ENCODE measurements at places on chromosomes 13 and 19.

- no peak for DNase-seq
Observed at GRCh38 chr19:57434386-57435061, 601 bp upstream of the ZNF749 start.

- DNase-seq = no peak
Observed at GRCh38 chr19:1680976-1681375, 28.6 kb upstream of the TCF3 start.

- peak; percentile 15 for DNase-seq
Observed at GRCh38 chr19:19062454-19063182, 1.2 kb upstream of the SLC25A42 start.

- peak; percentile 76 for DNase-seq
Observed at GRCh38 chr19:14048443-14049153, 13.3 kb downstream of the PALM3 start.

DNA sequence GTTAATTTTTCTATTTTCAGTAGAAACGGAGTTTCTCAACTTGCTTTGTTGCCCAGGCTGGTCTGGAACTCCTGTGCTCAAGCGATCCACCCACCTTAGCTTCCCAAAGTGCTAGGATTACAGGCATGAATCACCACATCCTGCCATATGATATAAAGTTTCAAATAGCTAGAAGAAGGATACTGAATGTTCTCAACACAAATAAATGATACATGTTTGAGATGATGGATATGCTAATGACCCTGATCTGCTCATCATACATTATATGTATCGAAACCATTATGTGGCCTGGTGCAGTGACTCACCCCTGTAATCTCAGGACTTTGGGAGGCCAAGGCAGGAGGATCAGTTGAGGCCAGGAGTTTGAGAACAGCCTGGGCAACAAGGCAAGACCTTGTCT, 11.5 kb downstream of the CIB3 start:
- no peak for DNase-seq

- peak; percentile 85 for DNase-seq
Observed at GRCh38 chr13:91347996-91348905, 764 bp downstream of the MIR17HG start.

DNA sequence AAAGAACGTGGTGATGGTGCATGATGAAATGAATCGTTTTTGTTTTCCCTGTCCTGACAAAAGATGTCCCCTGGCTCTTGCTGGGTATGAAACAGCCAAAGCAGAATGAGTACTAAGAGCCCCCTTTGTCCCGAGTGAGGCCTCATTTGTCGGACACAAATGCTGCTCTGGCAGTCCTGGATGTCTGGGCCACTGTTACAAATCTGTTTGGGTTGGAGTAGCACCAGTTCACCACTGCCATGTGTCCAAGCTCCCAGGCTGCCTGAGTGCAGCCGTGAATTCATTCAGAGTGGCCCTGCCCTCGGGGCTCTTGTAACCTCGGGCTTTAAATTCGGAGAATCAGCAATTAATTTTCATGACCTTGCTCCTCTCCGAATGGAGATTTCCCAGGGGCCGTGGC, 182.4 kb downstream of the NUFIP1 start:
- no peak for DNase-seq

DNA sequence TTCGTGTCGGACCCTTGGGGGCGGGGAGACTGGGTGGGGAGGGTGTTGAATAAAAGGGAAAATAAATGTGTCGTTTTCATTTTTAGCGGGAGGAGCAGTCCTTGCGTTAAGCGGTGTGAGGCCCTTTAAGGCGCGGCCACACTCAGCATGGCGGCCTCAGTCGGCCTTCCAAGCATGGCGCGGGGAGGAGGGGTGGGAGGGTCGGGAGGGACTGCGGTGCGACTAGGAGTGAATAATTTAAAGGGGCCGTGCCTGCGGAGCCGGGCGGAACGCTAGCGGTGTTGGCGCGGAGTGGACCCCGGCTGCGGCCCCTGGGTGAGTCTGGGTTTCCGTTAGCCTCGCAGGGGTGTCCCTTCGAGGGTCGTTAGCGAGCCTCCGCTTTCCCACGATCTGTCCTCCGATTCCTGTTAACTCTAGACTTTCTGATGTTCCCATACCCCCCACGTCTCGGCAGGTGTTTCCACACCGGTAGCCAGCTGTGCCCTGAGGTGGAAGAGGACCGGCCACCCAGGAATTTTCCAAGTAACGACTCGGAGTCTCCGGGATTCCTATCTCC, 1.5 kb upstream of the PNPLA6 start:
- DNase-seq = peak; percentile 75

DNA sequence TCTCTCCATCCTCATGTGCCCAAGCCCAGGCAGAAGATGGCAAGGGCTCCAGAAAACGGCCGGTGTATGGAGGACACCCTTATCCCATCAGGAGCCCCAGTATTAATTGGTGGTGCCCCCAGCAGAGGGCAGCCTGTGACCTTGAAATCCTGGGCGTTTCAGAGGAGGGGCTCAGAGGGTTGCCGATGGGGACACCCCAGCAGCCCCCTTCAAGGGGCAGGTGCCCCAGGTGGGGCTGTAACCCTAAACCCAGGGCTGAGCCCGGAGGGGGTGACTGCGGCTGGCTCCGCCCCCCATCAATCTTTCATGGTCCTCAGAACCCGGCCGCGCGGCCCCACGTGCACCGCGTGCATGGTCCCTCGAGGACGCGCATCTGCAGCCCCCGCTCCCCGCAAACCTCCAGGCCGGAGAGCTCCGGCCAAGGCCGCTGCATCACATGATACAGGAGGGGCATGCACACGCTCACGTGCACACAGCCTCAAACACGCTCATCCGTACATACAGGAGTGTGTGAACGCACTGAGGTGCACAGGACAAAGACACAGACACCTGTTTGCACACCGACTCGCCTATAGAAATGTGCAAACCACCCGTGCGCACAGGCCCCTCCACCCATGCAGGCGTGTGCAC, 949 bp downstream of the RAB3A start:
- DNase-seq = no peak

GRCh38 chr19:40601134-40601974, at the start of gene LTBP4:
Gene LTBP4, plus strand, starts transcription at chr19:40601369. Its CDS starts 19 bp downstream, at chr19:40601388.
- no peak for DNase-seq

All from stimulated activated CD4-positive, alpha-beta T cell treated with anti-CD3 and anti-CD28 coated beads, Interleukin-1b, Interleukin-23, amount 100 ng/mL, for 4 hours (primary cell).